ENCODE measurements at places on chromosomes 12 and 14.

- DNase-seq: no peak
Measured at GRCh38 chr12:31118347-31119191, 44.9 kb downstream of the DDX11 start.

DNA sequence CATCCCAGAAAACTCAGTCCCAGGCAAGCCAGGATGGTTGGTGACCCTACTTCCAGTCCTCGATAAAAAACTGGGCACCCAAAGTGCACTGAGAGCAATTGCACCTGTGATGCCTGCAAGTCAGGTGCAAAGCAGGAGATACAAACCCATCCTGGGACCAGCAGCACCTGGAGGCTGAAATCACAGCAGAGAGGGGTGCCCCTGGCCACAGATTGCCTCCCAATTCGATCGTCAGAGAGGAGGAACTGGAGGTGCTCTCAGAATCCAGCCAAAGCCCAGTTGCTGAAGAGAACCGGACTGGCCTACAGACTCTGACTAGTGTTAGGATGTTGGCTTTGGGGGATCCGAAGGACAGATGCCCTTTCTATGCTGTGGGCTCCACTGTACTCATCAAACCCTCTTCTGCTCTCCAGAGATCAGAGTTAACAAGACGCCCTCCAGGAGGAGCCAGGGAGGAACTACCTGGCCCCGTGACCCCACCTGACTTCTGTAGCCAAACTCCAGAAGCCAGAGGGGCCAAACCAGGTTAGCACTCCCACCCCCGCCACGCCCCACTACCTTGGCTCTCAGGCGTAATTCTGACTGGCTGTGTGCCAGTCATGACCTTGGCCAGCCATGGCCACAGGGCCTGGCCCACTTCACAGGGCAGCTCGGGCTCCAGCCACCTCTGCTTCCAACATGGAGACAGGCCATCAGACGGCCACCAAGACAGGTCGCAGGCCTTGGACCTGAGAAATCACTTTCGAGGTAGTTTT, 284.5 kb upstream of the RTL1 start:
- no peak for DNase-seq

DNA sequence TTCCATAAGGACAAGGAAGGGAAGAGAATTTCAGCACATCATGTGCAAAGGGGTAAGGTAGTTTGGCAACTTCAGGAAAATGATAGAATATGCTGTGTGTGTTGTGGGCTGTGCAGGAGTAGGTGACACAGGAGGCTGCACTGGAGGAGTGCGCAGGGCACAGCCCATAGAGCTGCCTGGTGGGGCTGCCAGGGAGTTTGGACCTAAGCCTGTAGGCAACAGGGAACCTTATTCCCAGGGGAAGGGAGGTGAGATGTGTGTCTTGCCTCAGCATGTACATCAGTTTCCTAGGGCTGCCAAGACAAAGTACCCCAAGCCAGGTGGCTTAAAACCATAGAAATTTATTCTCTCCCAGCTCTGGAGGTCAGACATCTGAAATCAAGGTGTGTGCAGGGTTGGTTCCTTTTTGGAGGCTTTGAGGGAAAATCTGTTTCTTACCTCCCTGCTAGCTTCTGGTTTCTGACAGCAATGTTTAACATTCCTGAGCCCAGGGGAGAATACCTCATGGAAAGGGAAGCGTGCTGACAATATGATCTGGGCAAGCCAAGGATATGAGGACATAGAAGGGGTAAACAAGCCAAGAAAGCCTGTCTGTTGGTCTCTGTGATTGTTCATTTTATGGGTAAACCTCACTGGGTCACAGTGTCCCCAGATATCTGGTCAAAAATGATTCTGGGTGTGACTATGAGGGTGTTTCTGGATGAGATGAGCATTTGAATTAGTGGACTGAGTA, 174.0 kb upstream of the NTF3 start:
- no peak for DNase-seq

DNA sequence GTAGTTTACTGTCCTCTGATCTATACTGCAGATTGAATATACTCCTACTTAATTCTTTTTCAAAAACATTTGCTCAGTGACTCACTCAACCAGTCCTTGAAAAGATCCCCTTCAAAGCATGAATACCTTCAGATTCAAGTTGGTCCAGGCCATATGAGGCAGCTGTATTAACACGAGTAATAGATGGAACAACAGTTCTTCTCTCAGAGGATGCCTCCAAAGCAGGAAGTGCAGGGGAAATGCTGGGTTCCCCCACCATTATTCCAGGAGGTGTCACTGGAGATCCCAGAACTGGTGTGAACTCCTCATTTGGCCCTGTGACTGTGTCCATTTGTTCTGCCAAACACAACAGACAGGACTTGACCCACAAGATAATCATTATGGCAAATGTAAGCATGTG, 20.6 kb downstream of the ARMH4 start:
- no peak for DNase-seq

DNA sequence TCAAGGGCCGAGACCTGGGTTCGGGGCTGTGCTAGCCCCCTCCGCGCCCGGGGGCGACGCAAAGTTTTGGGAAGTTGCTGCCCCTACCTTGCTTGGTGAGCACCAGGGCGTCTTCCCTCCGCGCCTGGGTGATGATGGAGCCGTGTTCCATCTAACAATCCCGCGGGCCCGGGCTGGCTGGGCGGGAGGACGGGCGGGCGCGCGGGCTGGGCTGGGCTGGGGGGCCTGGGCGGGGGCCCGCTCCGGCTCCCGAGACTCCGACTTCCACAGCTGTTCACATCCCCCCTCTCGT, 298 bp downstream of the CTDSP2 start:
- no peak for DNase-seq

GRCh38 chr14:31934767-31935266, 142.3 kb upstream of the ARHGAP5 start:
- no peak for DNase-seq

DNA sequence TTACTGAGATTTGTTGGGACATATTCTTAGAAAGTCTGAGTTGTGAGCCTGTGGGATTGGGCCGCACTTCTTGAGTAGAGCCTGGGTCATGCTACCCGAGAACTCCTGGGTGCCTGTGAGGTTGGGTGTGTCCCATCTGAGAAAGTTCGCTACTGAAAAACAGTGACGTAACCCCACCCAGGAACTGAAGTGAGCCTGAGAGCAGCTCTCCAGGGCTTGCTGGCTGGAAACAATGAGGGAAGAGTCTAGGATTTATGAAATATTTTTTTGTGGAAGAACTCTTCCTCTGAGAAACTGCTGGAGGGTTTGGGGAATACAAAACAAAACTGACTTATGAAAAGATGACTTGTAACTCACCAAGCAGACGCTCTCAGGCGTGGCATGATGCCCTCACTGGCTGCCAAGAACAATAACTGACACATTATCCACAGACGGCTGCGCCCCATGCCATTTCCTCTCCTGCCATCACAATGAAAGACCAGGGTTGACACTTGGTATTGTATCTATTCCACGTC, 69.2 kb downstream of the RASSF3 start:
- peak; percentile 27 for DNase-seq

- no peak for DNase-seq
Measured at GRCh38 chr12:63917864-63918799, 73.6 kb downstream of the SRGAP1 start.

GRCh38 chr12:90274407-90274806, 565.8 kb upstream of the ATP2B1 start:
- no peak for DNase-seq

DNA sequence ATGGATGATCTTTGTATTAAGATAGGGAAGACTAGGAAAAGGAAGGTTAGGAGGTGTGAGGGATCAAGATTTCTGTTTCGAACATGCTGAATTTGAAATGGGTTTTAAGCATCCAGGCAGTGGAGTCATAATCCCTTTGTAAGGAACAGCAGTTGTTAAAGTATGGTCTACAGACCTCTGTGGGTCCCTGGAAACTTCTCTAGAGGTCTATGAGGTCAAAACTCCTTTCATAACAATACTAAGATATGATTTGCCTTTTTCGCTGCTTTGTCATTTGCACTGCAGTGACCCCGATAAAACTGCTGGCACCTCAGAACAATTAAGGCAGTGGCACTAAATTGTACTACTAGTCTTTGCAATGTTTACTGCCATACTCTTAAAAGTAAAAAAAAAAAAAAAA, 1.5 kb downstream of the RAD51AP1 start:
- DNase-seq: no peak

DNA sequence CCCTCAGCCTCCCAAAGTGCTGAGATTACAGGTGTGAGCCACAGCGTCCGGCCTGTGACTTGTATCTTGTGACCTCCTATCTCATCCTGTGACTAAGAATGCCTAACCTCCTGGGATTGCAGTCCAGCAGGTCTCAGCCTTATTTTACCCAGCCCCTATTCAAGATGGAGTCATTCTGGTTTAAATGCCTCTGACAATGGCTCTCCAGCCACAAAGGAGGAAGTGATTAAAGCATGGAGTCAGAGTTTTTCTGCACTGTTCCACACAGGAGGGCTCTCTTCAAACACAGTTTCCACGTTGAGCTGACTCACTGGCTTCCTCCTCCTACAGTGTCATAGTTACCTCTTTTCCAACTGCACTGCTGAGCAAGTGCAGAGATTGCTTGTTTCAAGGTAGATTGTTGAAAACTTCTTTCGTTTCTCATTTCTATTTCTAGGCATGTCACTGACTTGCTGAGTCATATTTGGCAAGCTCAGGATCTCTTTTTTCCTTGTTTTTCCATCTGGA, 383.8 kb downstream of the PCNX1 start:
- DNase-seq: no peak

DNA sequence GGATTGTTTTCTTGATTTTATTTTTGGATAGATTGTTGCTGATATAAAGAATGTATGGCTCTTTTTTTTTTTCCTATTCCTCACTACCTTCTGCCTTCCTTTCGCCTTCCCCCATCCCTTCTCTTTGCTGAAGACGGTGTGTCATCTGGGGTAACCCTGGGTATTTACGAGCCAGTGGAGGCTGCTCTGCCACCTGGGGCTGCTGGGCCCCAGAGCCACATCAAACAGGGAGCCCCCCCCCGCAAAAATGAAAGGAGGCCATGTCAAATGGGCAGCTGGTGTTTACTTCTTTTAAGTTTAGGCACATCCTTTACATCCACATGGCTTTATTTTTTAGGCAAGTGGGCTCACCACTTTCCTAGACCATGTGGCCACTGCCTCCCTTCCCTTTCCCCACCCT, 25.4 kb downstream of the CHST11 start:
- no peak for DNase-seq

DNA sequence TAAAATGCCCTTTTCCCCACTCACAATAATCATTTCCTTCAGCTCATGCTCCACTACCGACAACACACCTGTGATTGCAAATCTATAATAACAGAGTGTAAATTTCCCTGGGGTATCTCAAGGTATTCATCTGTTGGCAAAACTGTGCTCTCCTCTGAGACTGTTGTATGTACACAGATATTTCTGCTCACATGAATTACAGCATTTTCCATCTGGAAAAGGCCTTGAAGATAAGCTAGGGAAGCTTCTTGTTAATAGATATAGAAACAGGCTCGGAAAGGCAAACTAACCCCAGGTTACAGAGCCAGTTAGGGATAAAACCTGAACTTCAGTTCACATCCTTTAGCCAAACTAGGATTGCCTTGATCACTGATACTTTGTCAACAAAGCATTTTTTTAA, 210.4 kb upstream of the KRR1 start:
- DNase-seq: no peak

- DNase-seq: no peak
Measured at GRCh38 chr12:69996241-69996640, 171.2 kb downstream of the MYRFL start.

GRCh38 chr12:122072031-122072970, 6.3 kb upstream of the MLXIP start:
- DNase-seq: no peak

GRCh38 chr14:68137704-68138619, 318.4 kb downstream of the RAD51B start:
- no peak for DNase-seq

DNA sequence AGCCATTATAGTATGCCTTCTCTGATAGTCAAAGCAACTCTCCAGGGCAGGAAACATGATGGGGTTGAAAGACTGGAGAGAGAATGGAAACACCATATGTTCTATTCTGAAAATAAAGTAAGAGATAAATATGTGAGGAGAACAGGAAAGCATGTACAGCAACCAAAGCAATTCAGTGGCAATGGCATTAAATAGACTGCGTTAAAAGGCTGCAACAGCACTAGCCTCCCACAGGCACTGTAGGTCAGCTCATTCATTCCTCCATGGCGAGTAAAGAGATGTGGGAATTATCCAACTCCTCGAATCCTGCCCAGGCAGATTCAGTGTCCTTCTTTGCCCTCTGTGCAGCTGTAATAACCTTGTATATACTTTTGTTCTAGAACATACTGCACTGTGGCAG, 43.8 kb downstream of the ANO6 start:
- no peak for DNase-seq

DNA sequence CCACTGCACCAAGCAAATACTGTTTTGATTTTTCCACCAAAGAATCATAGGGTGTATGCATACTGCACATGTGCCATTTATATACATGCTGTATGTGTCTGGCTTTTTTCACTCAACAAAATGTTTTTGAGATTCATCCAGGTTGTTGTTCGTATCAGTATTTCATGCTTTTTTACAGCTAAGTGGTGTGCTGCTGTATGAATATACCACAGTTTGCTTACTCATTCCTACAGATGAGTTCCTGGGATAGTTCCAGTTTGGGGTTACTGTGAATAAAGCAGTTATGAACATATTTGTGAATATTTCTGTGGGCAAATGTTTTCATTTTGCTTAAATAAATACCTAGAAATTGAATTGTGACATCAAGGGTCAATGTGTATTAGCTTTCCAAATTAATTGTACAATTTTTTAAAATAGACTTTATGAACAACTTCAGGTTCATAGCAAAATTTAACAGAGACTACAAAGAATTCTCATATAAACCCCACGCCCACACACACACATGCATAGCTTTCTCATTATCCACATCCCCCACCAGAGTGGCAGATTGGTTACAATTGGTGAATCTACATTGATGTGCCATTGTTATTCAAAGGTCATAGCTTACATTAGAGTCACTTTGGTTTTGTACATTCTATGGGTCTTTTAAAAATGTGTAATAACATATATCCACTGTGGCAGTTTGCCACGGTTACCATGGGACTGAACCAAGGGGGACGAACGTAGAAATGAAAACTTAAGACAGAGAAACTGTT, 6.9 kb upstream of the KRT6A start:
- no peak for DNase-seq

- no peak for DNase-seq
Measured at GRCh38 chr12:90653040-90653439, 301.9 kb downstream of the CCER1 start.

DNA sequence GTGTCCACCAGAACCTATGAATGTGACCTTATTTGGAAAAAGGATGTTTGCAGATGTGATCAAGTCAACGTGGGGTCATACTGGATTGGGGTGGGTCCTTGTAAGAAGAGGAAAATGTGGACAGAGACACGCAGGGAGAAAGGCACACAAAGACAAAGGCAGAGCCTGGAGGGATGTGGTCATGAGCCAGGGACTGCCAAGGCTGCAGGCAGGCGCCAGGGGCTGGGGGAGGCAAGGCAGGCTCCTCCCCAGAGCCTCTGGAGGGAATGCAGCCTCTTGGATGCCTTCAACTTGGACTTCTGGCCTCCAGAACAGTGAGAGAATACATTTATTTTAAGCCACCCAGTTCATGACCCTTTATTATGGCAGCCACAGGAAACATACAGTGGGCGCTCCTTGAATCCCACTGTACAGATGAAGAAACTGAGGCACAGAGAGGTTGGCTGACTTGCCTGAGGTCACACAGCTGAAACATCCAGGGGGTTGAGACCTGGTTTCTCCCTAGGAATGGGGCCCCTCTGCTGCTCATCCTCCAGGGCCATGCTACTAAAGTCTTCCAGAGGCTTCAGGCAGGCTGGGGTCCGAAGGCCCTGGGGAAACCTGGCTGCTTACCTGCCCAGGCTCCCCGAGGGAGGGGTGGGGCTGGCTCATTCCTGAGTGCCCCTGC, 99.7 kb downstream of the RFLNA start:
- DNase-seq: no peak

- no peak for DNase-seq
Measured at GRCh38 chr12:6724409-6724797, 557 bp downstream of the COPS7A start.
